ENCODE measurements at places on chromosomes 1 and 21. TPM values are rescaled to one million over a fixed set of nuclear protein-coding genes. Genes with fewer than 3 reads are reported as not detected.

CYP4B1 gene
- total RNA-seq, result not detected

ZBTB8B gene
- 20.7 TPM for total RNA-seq

DIO1 gene
- not detected for total RNA-seq

TMCO2 gene
- not detected for total RNA-seq

ST6GALNAC5 gene
- 41.0 TPM for total RNA-seq

MEAF6 gene
- 99.5 TPM for total RNA-seq

RAB25 gene
- not detected for total RNA-seq

AKNAD1 gene
- total RNA-seq, result 5.6 TPM

All from parietal lobe (tissue), 2 donors.